ENCODE measurements at places on chromosomes 11 and 22.

DNA sequence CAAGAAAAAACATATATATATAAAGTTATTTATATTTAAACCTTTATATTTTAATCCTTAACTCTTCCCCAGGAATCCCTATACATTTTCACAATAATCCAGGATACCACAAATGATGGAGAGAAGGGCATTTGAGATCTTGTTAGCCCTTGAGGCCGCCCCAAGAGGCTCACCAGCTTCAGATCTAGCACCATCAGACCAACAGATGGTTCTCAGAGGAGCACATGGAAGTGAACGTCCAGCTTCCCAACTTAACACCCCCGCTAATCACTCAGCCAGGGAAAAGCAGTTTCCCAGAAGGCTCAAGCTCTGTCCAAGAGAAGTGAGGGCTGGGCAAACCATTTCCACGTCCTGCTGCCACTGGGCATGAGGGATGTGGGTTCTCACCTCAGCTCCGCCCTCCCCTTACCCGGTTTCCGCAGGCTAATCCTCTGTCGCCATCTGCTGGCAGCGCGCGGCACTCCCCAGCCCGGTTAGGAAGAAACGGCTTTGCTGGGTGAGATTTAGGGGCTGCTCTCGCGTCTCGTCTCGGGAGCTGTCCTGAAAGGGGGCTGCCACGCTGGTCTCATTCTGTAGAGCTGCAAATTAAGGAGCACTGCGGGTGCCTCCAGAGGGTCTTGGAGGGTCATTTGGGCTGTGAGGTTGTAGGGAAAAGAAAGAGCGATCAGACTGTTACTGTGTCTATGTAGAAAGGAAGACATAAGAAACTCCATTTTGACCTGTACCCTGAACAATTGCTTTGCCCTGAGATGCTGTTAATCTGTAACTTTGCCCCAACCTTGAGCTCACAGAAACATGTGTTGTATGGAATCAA lies 6.8 kb upstream of the FAM111A start:
- peak; percentile 76 for DNase-seq

DNA sequence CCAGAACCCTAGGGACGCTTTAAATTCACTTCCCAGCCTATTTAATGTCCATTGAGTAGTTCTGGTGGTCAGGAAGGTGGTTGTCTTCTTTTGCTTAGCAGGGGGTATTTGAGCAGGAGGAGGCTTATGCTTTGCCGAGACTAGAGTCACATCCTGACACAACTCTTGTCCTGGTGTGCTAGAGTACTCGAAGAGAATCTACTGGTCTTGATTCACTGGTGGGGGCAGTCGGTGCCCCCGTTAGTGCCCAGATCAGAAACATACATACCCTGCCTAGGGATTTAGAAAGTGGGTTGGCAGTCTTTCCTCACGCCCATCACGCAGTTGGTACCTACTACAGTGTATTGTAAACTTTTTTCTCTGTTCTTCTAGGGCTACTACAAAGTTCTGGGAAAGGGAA lies 2.7 kb downstream of the RPL27A start:
- DNase-seq: no peak

DNA sequence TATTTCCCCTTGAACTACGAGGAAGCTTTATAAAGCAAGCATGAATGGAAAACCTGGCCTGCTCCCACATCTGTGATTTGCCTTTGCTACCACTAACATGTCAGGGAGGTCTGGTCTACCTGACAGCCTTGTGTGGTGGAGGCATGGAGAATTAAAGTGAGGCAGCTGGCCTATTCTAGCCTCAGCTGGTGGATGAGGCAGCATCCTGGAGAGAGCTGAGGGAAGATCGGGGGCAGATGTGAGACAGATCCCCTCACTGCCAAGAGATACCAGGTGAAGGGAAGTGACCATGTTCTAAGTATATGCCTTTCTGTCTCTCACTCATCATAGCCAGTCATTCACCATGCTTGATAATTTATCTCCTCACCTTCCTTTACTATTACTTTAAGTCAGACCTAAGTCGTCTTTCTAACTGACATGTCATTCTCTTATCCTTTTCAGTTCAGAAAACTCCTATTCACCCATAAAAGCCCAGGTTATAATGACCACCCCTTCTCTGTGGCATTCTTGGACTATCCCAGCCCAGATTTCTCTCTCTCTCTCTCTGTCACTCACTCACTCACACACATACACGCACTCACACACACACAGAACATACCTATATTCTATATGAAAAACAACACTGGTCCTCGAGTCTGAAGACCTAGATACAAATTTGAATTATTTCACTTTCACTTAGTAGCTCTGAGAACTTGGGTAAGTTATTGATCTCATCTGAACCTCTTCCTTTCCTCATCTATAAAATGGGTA lies 90.7 kb downstream of the CSNK2A3 start:
- DNase-seq: no peak

- DNase-seq: no peak
Measured at GRCh38 chr11:73705053-73705452, 55.8 kb downstream of the RAB6A start.

DNA sequence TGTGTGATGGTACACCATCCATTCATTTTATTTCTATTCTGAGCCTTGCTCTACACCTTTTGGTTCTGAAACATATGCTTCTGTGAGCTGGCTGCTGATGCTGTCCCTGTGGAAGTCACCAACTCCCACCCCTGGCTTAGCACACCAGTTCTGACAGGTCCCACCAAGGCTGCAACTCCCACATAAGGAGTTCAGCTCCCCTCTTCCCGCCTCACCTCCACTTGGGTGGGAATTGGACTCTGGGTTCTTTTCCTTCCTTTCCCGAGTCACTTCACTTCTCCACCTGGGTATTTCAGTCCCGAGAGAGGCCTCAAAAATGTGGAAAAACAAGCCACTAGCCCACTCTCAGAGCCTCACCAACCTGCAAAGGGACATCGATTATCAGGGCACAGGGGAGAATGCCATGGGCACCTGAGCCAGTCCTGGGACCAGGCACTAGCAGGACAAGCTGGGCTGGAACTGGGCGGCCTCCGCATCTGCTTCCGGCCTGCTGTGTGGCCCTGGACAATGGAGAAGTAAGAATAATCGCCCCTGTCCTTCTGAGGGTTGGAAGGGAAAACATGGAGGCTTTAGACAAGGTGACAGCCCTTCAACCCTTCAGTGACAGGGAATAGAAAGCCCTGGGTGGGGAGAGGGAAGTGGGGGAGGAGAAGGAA lies 80.1 kb downstream of the IGLL1 start:
- no peak for DNase-seq
